Activated CD8-positive, alpha-beta T cell treated with anti-CD3 and anti-CD28 coated beads for 36 hours (primary cell): ENCODE measurements at places on chromosomes 4 and X.

DNA sequence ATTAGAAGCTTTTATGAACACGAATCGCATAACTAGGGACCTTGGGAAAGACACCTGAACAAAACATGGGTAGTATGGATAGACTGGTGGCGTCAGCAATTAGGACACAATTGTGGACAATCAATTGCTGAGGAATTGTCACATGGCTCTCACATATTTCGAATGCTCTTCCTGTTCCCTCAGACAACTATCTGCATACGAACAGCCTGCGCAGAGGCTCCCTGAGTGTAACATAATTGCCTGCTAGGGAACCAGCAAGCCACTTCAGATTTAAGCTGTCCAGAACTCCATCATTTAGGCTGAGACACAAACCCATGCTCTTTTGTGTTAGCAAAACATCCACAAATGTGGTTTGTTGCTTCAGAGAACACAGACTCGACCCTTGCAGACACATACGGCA lies 160.8 kb downstream of the MGST2 start:
- no peak for DNase-seq

DNA sequence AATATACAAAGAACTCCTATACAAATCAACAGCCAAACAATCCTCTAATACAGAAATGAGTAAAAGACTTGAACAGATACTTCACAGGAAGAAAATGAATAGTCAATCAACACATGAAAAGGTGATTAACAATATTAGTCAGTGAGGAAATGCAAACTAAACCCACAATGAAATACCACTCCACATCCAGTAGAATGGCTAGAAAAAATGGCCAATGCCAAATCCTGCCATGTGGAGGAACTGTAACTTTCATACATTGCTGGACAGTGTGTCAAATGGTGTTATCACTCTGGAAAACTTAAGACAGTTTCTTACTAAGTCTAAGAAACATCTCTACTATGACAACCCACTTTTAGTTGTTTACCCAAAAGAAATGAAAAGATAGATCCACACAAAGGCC lies 59.5 kb downstream of the NSG1 start:
- no peak for DNase-seq

DNA sequence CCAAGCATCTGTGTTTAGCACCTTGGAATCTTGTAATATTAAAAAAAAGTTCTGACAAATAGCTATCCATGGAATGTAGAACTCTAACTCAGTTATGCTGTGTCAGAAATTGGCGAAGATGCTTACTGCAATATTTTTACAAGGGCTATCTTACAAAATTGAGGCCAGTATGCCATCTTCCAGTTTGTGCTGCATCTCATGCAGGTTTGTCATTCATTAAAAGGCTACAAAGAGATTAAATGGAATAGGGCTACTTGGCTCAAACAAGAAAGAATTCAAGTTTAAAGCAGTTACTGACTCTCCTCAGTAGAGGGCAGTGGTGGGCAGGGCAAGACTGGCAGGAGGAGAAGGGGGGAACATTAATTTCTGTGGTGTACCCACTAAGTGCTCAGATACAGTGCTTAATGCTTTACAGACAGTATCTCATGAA lies 66.5 kb downstream of the SHROOM4 start:
- DNase-seq = no peak

DNA sequence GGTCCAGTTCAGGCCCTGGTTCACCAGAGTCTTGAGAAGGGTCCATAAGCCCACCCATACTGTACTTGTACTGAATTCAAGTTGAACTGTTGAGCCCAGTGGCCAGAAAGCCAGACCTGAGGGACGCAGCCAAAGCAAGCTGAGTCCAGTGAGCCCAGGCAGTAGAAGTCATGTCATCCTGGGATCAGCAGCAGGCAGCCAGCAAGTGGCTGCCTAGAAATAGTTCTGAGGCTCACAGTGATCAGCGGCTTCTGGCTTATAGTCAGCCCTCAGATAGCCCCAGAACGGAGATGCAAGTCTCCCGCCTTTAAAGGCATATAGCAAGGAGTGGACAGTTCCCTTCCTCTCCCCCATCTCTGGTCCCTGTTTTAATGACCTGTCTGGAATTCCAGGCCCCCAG lies 347.1 kb downstream of the FBXW7 start:
- no peak for DNase-seq

GRCh38 chr4:20283039-20283438 lies 31.3 kb downstream of the SLIT2 start:
- no peak for DNase-seq

DNA sequence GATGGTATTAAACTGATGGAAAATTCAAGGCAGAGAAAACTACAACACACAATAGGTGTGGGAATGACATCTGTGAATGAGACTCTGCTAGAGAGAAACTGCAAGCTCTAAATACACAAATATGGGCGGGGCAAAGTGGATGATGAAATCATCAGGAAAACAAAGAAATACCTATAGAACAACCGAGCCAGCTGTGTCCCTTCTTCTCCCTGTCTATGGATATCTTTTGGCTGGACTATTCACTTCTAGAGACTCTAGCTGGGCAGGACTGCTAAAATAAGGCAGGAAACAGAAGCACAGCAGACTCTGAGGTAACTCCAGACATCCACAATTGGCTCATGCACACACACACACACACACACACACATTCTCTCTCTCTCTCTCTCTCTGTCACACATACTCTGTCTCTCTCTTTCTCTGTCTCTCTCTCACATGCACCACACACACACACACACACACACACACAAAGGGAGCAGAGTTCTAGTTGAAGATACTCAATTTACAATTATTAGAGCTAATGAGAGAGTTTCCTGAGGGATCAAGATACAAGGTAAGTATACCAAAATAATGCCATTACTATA lies 27.2 kb upstream of the EDNRA start:
- DNase-seq = no peak

DNA sequence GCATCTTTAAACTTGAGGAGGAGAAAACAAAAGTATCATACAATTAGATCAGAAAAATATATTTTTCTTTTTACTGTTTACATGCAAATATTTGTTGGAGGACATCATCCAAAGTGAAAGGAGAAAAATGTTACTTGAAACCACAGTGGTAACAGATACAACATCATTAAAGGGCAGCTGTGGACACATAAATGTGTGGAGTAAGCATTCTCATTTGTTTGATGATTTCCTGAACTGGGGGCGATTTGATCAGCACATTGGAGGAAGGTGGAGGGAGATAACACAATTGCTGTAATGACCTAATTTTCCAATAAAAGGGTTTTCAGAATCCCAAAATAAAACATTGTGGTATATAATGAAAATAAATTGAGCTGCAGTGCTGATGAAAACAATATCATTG lies 314.5 kb upstream of the HS3ST1 start:
- no peak for DNase-seq

GRCh38 chrX:46255046-46255445 lies 290.2 kb downstream of the ZNF674 start:
- DNase-seq = no peak

DNA sequence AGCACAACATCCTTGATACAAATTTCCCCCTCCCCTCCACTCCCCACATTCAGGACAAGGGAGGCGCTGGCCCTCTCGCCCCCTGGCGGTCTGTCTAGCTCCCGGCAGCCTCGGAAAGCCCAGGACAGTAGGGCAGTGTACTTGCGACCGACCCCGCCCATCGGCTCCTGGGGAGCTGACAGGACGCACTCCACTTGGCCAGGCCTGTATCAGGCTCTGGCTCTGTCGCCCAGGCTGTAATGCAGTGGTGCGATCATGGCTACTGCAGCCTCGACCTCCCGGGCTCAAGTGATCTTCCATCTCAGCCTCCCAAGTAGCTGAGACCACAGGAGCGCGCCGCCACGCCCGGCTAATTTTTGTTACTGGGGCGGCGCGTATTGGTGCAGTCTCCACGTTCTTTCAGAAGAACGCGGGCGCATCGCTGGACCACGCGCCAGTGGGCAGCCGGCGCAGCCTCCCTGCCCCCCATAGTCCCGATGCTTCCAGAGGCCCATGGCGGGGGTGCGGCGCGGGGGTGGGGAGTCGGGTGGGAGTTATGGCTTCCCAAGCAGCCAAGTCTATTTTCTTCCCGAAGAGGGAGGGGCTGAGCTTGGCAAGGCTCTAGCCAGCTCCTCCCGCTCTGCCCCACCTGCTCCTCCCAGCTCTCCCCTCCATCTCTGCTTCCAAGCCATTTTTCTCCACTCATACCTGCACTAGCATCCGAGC lies 7.8 kb upstream of the AKAP14 start:
- DNase-seq = peak; percentile 70

DNA sequence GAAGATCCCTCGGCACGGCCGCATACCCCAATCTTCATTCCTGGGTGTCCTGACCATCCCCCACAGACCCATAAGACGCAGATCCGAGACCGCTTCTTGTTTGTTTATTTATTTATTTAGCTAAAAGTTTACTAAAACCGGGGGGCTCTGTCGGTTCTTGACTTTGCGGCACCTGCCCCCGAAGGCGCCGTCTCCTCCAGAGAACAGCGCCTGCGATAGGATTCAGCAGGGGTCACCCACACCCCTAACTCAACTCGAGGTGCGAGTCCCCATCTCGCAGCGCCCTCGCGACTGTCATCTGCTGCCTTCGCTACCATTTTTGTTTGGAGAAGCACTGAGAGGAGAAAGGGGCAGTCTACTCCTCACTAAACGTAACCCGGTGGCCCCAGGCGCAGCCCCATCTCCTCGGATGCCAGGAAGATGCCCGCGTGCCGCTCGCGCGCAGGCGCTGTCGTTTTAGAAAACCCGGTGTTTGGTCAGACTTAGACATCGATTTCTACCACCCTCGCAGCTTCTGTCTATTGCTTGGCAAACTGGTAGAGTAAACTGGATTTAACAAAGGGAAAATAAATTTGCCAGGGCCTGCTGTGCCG lies 18.9 kb upstream of the GPR101 start:
- DNase-seq = peak; percentile 45

GRCh38 chrX:15786915-15787314 lies 3.4 kb upstream of the ZRSR2 start:
- DNase-seq = no peak

DNA sequence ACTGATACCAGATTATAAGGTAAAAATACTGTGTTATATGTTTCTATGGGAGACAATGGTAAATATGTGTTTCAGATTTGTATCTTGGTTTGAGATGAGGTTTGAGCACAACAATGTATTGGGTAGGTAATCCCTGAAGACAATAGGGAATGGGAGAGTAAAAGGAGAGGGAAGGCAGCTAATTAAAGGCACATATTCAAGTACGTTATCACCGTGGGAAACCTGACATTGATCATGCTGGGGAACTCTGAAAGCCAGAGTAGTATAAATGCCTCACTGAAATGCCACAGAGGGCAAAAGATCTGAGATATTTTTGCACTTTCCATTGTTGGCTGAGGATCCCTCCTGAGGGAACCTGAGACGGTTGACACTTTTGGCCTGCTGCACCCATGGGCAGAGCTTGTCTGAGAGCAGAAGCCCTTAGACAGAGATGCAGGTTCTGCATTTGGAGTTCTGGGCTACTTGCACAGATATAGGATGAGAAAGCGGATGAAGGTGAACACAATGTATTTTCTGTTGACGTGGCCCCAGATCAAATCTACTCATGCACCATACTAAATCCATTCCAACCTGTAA lies 506.7 kb downstream of the PCDH18 start:
- no peak for DNase-seq

DNA sequence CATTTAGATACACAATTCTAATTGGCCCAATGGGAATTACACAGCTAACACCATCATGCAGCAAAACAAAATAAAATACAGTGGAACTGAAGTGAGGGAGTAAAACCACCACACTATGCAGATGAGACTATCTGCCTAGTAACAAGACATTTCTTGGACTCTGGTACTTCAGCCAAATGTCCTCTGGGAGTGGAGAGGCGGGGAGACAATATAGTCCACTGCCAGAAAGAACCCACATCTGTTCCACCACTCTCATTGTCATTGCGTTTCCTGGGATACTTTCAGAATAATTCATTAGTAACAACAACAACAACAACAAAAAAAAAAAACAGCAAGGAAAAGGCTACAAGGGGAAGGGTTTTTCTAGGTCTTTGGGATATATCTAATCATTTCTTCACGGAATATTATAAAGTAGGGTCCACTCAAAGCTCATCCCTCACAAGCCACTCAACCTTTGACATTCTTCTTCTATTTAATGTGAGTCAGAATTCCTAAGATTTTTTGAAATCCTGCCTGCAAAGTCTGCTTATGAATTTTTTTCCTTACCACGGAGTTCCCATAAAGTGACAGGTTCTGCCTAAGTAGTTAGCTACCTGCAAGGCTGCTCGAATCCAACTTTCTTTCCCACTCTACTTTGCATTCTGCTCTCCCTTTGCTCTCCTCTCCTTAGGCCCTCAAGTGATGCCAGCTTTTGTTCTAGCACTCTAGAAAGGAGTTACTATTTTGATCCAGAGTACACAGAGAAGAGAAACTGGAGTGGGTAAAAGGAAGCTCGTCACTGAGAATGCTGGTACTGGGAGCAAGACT lies 254.6 kb downstream of the CHIC1 start:
- no peak for DNase-seq

DNA sequence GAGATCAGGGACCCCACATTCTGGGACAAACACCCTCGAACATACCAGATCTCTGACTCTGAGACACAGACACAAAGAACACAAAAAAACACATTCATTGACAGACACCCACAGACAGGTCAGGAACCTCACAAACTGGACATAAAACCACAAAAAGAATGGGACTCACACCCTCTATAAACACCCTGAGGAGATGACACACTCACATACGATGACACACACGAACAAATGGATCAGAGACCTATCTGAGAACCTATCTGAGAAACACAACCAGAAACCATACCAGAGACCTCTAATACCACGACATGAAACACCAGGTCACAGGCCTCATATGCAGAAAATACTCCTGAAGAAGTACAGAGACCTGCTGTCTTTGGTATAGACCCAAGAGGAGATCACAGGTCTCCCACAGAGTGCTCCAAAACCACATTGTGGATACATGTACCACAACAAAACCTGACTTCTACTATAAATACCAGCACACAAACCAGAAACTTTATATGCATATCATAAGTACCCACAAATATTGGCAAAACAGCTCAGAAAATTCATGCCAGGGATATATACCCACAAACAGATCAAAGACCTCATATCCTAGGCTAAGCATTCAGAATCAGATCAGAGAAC lies 19.5 kb downstream of the SUV39H1 start:
- DNase-seq = no peak

GRCh38 chr4:101439926-101440325 lies 92.6 kb upstream of the PPP3CA start:
- no peak for DNase-seq
